ENCODE measurements at places on chromosomes 2 and 18.

DNA sequence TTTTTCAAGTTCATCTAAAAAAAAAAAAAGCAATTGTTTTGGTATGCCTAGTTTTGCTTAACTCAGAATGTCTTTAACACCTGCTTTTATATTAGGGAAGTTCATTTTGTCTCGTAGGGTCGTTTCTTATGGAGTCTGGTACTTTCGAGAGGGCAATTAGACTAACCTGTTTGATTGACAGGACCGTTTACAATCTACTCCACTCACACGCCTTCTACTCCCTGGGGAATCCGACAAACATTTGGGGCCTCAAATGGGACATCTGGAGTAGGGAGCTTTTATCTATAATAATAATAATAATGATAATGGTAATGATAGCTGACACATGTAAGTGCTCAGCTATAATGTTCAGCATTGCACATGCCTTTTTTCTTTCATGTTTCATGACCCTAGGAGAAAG, 261.6 kb upstream of the RASGRP3 start:
- DNase-seq, result no peak

DNA sequence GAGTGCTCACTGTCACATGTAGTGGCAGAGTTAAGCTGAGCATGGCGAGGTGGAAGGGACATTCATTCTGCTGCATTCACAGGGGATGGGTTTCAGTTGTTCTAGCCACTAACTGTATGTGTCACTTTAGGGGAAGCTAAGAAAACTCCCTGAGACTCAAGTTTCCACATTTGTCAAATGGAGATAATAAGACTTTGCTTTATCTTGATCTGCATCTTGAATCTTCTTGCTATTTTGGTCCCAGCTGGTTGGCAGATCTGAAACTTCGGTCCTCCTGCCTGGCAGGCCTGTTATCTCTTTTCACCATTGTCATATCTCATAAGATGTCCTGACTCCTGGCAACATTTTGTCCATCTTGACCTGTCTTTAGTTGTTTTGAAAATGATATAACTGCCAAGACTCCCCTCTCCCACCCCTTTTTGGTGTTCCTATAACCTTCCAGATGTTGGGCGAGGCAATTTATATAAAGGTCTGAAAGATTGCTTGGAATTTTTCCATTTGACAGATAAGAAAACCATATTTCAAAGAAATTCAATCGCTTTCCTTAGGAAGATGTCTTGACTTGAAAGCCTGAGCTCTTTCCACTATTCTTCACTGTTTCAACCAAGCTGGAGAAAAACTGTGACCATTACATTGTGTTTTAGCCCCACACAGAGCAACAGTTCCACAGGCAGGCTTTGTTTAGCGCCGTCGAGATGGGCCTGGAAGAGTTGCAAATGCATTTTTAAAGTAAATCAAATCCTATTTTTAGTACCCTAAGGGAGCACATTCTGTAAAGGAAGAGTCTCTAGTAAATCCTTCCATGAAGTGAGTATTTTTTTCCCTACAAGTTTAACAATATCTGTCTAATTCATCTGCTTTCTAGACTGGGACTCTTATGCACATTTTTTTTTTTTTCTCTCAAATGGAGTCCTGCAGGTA, 33.4 kb downstream of the MYCN start:
- no peak for DNase-seq

GRCh38 chr2:77121518-77121917, 400.7 kb downstream of the LRRTM4 start:
- DNase-seq, result no peak

DNA sequence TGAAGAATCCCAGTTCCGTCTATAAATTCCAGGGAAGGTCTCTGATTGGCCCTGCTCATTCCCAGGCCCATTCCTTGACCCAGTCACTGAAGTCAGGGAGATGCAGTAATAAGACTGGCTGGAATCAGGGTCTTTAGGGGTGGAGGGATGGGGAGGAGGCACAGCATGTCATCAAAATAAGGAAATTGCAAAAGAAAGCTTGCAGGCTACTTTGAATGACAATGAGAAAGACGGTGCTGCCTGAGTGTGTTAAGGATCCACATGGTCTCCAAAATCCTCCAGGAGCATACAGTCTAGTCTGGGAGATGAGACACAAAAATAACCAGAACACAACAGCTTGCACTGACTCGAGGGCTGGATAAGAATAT, 2.0 kb upstream of the DES start:
- DNase-seq, result no peak

DNA sequence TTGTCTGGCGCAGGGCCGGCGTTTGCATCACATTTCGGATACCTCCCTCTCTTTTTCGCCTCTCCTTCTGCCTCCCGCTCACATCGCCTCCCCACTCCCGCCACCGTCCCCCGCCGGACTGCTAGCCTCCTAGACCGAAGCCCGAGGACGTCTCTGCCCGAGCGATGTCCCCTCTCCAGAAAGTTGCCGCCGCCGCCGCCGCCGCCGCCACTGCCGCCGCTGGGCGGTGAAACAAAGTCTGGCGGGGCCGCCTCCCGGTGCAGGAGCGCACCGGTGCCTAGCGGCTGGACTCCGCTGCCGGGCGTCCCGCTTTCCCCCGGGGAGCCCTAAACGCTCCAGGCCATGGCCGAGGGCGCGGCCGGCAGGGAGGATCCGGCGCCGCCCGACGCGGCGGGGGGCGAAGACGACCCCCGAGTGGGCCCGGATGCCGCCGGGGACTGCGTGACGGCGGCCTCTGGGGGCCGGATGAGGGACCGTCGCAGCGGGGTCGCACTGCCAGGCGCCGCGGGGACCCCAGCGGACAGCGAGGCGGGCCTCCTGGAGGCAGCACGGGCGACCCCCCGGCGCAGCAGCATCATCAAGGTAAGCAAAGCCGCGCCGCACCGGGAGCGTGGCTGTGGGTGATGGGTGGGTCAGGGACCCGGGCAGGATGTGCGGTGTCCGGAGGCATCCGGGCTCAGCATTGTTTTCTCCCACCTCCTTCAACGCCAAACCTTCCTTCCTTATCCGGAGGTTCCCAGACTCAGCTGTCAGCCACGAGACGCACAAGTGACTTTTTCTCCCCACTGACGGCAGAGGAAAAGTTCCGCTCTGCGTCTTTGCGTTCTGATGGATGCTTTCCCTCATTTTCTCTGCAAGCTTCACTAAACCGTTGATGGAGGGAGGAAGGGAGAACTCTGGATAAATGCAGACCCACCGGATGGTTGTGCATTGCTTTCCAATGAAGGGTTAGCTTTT, 643 bp downstream of the PLCL1 start:
- no peak for DNase-seq

- no peak for DNase-seq
Measured at GRCh38 chr18:74226156-74226555, 65.6 kb downstream of the CYB5A start.

DNA sequence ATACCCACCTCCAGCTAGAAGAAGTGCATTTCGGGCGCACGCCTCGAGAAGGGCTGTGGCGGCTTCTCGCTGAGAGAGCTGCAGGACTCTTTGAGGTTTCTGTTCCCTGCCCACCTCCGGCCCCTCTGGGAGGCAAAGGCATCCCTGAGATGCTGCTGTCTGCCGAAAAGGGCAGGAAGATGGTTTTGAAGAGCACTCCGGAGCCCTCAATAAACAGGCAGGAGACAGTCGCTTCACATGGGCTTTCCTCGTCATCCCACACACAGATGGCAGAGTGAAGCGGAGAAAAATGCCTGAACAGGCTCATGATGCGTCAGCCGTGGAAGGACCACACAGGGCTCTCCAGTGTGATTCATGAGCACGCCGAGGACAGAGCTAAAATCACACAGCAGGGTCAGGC, 25.4 kb upstream of the GLI2 start:
- DNase-seq, result no peak

DNA sequence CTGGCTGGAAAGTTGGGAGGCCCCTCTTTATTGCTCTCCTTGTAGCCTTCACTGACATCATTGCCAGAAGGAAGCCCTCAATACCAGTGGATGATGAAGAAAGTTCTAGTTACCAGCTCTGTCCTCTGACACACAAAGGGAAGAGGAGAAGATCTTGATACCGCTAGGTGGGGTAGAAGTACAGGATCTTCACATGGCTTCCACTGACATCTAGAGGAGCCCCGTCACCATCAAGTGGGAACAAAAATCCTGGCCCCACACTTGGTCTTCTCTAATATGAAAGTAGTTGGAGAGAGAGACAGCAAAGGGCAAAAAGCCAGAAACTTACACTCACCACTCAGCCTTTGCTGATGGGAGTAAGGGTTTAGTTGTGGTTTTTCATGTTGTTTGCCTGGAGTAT, 12.4 kb downstream of the XIRP2 start:
- DNase-seq, result peak; percentile 0

DNA sequence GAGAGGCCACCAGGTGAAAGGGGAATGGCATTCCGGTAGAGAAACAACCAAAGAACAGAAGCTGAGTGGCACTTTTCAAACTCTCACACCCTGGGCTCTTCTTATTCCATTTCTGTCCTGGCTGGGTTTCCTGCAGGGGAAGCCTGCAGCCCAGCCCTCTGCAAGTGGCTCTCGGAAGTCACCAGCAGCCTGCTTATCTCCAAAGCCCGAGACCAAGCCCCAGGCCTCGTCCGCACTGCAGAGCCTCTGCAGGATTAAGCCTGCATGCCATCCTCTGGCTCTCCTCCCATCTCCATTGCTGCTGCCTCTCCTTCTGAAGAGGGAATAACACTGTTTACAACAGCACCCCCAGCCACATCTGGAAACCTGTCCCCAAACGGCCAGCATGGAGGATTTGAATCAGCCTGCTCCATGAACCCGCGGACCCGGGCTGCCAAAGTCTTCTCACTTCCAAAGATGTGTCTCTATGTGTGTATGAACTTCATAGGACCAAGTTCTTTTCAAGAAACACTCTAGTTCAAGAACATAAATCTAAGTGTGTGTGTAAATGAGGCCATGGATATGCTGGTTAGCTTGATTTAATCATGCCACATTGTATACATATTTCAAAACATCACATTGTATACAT, 54.2 kb downstream of the DIPK1C start:
- DNase-seq, result no peak

DNA sequence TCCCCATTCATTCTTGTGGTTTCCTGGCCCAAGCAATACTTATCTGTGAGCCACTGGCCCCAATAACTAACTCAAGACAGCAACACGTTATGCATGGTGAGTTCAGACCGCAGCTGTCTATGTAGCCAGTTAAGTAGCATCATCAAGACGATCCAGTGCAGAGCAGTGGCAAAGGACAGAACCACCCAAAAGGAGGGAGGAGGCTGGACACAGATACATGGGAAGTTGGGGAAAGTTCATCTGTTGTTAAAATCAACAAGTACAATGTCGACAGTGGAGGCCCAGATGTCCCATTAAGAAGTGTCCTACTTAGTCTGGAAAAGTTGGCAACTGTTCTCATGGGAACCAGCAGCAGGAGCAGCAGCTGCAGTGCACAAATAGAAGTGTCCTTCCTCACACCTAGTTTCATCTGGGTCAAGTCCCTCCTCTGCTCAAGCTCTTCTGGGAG, 106.9 kb upstream of the THOC1 start:
- DNase-seq, result no peak

DNA sequence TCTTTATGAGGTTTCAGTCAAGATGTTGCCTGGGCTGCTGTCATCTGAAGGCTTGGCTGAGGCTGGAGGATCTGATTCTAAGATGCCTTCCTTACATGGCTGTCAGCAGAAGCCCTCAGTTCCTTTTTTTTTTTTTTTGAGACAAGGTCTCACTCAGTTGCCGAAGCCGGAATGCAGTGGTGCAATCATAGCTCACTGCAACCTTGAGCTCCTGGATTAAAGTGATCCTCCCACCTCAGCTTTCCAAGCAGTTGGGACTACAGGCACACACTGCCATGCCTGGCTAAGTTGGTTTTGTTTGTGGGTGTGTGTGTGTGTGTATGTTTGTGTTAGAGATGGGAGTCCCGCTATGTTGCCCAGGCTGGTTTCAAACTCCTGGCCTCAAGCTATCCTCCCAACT, 13.1 kb upstream of the SLC35F5 start:
- DNase-seq, result no peak

- DNase-seq, result no peak
Measured at GRCh38 chr2:201218780-201219179, 35.8 kb downstream of the CASP10 start.

GRCh38 chr2:217125014-217125413, 265.1 kb upstream of the TNP1 start:
- DNase-seq, result no peak

GRCh38 chr2:45826884-45827635, 175.6 kb downstream of the PRKCE start:
- DNase-seq, result no peak

Measured in NCI-H146 (cell line).